ENCODE measurements at places on chromosomes 16 and 17.

DNA sequence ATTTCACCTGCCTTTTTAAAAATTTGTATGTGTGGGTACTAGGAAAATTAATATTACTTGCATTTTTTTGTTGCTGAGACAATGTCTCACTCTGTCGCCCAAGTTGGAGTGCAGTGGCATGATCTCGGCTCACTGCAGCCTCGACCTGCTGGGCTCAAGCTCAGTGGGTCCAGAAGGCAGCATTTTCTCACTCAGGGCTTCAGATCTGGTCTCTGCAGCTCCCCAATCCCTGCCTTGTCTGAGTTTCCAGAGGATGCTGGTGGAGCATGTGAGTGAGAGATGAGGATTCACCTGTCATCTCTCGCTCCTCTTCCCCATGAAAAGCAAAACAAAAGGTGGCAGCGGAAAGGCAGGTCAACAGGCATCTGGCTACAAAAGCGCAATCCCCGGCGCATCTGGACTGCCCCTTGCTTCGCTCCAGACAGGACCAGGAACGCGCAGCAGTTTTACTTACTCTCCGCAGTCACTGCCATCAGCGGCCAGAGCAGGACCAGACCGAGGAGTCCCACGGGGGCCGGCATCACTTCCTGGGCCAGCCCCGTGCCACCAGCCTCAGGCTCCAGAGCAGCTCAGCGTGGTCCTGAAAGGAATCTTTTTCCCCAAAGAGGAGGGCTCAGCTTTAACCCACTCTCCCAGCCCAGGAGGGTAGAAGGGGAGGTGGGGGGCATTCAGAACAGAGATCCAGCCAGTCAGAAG is 59.9 kb downstream of the LITAF start:
- DNase-seq, result no peak

- DNase-seq, result no peak
These were observed 5.9 kb downstream of the KDM6B start for GRCh38 chr17:7839876-7840261.

DNA sequence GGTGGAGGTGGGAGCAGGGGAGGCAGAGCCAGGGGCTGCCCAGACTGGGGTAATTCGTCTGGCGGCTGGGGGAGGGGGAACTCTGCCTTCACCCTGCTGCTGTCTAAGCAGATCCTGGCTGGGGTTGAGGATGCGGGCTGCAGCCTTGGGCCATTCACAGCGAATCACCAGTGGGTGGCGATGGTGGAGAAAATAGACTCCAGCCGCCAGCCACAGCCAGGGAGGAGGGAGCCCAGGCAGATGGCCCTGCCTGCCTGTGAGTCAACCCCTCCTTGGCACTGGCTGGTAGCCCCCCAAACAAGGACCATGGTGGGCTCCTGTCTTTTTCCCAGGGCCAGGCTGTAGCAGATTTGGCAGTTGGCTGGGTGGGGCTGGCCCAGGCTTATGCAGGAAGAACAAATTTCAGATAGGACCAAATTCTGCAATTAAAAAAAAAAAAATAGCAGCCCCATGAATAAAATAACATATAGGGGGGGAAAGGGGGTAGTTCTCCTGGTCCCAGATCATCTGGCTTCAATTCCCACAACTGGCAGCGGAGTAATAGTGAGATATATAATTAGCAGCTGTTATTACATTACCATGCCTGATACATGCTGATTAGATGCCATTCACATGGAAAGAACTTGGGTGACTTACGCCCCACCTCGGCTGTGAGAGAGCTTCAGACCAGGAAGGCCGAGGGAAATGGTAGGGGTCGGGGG is 41.5 kb upstream of the CDH5 start:
- no peak for DNase-seq

- no peak for DNase-seq
These were observed 97.4 kb upstream of the CIBAR2 start for GRCh38 chr16:85209526-85210121.

DNA sequence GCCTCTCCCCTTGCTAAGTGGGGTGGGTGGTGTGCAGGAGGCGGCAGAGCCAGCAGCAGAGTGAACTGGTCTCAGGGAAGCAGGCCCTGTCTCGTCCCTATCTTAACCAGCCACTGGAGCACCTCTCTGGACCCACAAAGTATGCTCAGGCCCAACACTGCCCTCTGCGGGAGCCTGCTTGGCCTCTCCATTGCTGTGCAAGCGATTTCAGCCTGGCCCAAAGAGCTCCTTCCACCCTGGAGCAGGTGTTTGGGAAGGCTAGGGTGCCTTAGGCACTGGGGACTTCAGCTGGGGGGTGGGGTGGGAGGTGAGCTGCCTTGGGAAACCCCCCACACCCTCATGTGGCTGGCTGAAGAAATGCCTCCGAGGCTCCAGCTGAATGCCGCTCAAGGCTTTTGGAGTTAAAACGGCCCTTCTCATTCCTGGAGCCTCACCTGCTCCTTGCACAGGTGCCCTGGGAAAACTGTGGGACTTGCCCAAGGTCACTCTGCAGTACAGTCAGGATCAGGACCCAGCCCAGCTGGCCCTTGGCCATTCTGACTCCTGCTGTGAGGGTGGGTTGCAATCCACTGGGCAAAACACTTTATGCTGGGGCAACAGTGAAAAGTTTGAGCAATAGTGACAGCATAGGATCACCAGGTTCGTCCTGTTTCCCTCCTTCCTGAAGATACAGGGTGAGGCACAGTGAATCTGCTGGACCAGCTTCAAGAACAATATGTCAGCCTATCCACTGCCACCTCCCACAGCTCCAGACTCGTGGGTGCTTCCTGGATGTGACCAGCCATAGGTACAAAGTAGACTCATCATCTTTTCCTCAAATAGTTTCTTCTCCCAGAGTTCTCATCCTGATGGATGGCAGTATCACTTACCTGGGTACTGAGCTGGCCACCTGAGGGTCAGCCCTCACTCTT is 5.9 kb upstream of the UBE2O start:
- DNase-seq, result no peak

DNA sequence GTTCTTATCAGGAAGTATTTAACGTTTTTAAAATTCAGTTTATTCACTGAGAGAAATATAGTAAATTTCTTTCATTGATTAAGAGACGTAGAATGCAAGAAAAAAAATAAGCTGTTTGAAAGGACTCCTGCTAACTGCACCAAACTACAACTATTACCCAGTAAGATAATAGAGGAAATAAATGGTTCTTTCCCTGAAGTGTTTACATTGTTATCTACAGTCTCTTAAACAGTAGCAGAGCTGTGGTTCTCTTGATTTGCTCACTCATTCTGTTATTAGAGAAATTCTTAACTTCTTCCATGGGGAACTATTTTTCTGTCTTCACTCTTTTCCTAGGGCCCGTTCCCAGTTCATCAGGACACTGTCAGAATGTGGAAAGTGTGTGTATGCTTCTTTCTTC is 973.0 kb downstream of the KCNJ2 start:
- DNase-seq, result no peak

DNA sequence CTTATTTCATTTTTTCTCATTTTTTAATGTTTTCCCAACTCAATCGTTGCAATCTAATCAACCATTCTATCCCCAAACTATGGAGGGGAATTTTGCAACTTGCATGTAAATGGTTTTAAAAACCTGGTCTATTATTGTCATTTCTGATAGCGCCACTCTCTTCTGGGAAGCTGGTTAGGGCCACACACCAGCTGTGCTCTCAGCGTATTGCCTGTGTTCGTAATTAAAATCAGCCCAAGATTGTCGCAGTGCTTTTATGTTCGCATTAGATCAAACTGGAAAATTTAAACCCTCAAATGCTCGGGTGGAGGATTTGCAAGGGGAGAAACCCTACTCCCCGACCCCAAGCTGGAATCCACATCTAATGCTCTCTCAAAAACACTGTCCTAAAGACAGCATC is 123.5 kb upstream of the CACNG5 start:
- DNase-seq, result no peak

DNA sequence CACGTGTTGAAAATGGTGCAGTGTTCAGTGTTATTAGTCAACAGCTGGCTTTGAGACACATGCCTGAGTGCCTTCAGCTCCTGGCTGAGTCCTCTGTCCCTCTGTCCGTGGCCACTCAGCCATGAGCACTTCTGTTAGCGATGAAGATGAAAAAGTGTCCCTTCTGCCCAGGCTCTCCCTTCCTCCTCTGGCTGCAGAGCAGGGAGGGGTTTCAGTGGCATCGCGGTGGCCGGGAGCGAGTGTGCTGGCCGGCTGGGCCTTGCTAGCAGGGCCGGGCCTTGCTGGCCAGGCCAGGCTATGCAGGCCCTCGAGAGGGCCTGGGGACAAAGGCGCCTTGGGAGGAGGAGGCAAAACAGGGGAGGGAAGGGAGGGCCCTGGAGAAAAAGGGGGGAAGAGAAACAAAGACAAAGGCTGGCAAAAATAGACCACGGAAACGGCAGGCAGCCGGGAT is 47.7 kb downstream of the CMIP start:
- no peak for DNase-seq

- no peak for DNase-seq
These were observed 621.1 kb downstream of the CDH8 start for GRCh38 chr16:61415126-61415525.

DNA sequence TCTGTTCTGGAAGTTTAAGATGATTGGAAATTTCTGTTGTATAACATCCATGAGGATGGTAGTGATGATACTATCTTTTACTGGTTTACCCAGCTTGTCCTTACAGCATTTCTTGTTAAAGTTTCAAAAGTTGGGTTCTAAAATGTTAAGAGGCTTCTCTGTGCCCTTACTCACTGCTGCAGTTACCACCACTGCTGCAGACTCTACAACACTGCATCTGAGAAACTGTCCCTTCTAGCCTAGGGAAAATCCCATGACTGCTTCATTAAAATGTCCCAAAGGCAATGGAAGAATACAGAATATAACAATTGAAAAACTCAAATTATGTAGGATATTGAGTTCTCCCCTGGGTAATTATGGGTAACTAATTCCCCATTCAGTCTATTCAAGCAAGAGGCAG is 3.8 kb upstream of the NSRP1 start:
- DNase-seq, result no peak

GRCh38 chr17:45905814-45906213 is 11.5 kb downstream of the MAPT start:
- no peak for DNase-seq

- no peak for DNase-seq
These were observed 129.2 kb downstream of the WWOX start for GRCh38 chr16:78228704-78229103.

GRCh38 chr16:81996664-81997509 is 14.4 kb downstream of the SDR42E1 start:
- no peak for DNase-seq

- DNase-seq, result no peak
These were observed 9.6 kb upstream of the FBF1 start for GRCh38 chr17:75950421-75950820.

GRCh38 chr16:25996052-25996451 is 304.3 kb downstream of the HS3ST4 start:
- DNase-seq, result no peak

GRCh38 chr17:39281806-39282205 is 56.1 kb upstream of the STAC2 start:
- DNase-seq, result no peak

- no peak for DNase-seq
These were observed 74.2 kb upstream of the MARCHF10 start for GRCh38 chr17:62882284-62882683.

GRCh38 chr16:80344570-80344969 is 196.2 kb upstream of the DYNLRB2 start:
- DNase-seq, result no peak

DNA sequence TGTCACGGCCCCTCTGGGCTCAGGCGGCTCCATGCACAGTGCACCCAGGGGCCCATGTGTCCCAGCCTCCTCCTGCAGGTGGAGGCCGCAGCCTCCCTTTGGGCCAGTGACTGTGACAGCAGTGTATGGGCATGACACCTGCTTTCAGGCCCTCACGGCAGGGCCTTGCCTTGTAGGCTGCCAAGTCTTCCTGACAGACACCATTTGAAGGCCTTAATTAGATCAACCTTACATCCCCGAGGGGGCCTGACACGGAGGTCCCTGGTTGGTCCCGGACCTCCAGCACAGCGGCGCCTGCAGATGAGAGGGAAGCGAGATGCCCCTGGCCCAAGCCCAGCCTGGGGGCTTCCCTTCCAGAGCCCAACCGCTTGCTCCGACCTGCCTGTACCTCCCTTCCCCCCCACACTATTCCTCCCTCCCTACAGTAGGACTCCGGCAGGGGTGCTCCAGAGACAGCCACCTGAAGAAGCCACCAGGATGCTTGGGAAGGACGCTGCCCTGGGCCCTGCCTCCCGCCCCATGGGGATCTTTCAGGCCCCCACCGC is 31.9 kb downstream of the BAIAP2 start:
- no peak for DNase-seq

GRCh38 chr17:37092071-37092470 is 143.3 kb downstream of the AATF start:
- DNase-seq, result no peak

DNA sequence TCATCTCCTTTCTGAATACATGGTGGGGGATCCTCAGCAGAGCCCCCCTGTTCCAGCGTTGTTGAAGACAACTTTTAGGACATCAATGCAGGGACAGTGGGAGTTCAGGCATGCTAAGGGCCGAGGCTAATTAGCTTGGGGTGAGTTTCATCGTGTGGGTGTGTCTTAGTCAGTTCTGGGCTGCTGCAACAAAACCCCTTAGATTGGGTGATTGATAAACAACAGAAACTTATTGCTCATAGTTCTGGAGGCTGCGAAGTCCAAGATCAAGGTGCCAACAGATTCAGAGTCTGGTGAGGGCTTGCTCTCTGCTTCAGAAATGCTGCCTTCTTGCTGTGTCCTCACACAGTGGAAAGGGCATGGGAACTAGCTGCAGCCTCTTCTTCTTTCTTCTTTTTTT is 214.0 kb downstream of the NTN1 start:
- no peak for DNase-seq

DNA sequence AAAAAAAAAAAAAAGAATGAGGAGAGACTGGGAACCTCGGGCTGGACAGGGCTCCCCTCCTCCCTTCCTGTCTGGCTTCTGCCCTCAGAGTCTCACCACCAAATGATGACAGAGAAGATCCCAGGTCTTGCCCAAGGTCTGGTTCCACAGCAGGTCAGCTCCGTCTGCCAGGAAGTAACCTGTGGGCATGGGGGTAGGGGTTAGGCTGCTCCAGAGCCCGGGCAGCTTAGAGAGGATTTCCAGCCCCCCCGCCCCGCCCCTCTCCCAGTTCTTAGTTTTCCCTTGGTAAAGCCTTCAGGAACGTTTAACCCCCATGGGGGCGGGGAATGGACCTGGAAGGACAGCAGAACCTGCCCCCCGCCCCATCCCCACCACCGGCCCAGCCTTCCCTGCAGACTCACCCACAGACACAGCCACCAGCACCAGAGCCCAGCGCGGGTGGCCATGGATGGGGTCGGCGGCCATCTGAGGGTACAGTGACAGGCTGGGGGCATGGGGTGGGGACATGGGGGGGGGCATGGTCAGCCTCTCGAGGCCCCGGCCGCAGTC is 700 bp downstream of the TLCD2 start:
- no peak for DNase-seq

All from activated naive CD4-positive, alpha-beta T cell treated with anti-CD3 and anti-CD28 coated beads, Interleukin-2, amount 10 ng/mL, durations not matched to agents 7 days and 5 days (primary cell).